A549 treated with DMSO at 1 μM for 4 hours (cell line): ENCODE measurements at places on chromosomes 7 and 10. TPM values are rescaled to one million over a fixed set of nuclear protein-coding genes. Genes with fewer than 3 reads are reported as not detected.

Gene ST8SIA6
- 0.09 to 0.19 TPM (median 0.13 TPM) in 5 replicates for total RNA-seq

Gene SLC13A1
- total RNA-seq: not detected in 5 replicates

Gene NUTM2D
- 1.2 to 2.3 TPM (median 1.4 TPM) in 5 replicates for total RNA-seq

Gene WEE2
- not detected in 5 replicates for total RNA-seq

Gene ACHE
- 1.4 to 2.5 TPM (median 1.8 TPM) in 5 replicates for total RNA-seq

Gene SLC26A4
- total RNA-seq: 0.05 to 0.12 TPM (median 0.06 TPM) in 5 replicates

Gene LBX1
- not detected in 5 replicates for total RNA-seq

Gene SUMF2
- 115 to 121 TPM (median 117 TPM) in 5 replicates for total RNA-seq

Gene ACBD7
- 0.85 to 1.1 TPM (median 0.96 TPM) in 5 replicates for total RNA-seq

Gene NKX2-3
- total RNA-seq: 0.06 TPM in 1 of 5 replicates, not detected in the others

Gene NME8
- not detected in 5 replicates for total RNA-seq

Gene GIMAP2
- total RNA-seq: 0.06 TPM in 2 of 5 replicates, not detected in the others

Gene SMARCD3
- total RNA-seq: 7.9 to 12.4 TPM (median 10.5 TPM) in 5 replicates

Gene ADAP1
- 3.8 to 5.7 TPM (median 4.1 TPM) in 5 replicates for total RNA-seq

Gene RAMP3
- total RNA-seq: not detected in 5 replicates

Gene GRK5
- 11.3 to 14.6 TPM (median 13.4 TPM) in 5 replicates for total RNA-seq

Gene TMEM106B
- total RNA-seq: 29.3 to 44.8 TPM (median 37.6 TPM) in 5 replicates

Gene ATXN7L1
- total RNA-seq: 5.5 to 7.6 TPM (median 5.9 TPM) in 5 replicates
